ENCODE measurements at places on chromosomes 3 and 15.

DNA sequence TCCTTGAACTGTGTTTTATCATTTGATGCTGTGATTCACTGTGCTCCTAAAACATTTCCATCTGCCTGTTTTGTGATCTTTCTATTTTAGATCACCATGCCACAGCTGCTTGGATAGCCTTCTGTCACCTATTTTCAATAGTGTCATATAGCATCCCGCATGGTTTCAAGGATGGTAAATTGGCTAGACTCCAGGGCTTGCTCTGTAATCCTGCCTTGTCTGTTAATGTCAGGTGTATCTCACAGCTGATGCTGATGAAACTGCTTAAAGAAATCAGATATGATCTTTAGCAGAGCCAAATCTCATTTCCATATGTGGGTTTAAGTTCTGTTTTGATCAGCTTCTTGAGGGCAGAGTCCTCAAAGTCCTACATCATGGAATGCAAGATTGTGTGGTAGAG is 182.2 kb downstream of the UBE2E2 start:
- no peak for DNase-seq

- no peak for DNase-seq
These were observed 4.8 kb downstream of the CX3CR1 start for GRCh38 chr3:39275052-39275451.

DNA sequence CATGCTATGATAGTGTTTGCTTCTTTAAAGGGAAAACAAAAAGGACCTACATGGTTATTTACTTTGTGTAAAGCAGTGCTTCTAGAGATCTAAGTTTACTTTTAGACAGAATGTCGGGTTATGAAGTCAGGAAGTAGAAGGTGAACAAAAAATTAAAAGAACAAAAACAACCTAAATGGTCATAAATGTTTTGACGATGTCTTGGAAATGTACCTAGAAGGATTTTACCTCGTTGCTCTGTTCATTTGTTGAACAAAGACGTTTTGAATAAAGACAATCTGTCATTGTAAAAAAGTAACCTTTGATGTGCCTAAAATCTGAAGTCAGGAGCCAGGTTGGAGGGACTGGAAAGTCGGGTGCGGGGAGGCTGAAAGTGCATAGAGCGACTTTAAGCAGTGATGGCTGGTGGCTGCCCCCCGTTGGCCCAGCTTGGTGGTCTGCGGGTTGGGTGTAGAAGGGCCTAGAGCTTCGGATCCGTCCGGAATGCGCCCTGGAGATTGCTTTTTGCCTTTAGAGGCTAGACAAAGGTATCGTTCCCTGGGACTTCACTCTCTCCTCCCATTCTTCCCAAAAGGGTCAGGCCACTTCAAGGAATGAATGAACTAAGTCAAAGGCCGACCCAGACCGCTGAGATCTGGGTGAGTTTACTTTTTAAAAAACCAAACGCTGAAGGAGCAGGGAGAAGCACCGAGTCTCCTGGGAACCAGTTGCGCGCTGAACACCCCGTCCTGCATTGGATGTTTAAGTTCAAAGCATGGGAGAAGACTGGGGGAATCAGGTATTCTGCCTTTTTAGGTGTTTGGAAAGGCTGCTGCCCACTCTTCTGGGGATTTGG is 2.1 kb downstream of the SOX14 start:
- peak; percentile 16 for DNase-seq

GRCh38 chr3:160928183-160928726 is 172.2 kb downstream of the PPM1L start:
- DNase-seq = no peak

DNA sequence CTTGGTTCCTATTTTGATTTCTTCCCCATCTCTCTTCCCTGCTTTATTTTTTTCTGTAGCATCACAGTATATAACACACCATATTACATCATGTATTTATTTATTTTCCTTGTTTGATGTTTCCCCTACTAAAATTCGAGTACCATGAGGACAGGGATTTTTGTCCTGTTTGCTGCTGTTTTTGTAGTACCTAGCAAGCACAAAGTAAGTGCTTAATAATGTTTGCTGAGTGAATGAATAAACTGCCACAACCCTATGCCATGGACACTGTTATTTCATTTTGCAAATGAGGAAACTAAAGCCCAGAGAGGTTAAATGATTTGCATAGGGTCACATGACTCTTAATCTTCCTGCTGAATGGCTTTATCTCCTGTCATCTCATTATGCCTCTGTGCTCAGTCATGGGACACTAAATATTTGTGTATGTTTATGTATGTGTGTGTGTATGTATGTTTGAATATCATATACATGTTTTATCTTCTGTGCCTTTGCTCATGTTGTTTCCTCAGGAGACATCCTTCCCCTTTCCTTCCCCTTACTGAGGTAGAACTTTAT is 26.1 kb upstream of the MGA start:
- no peak for DNase-seq

- DNase-seq = no peak
These were observed 14.7 kb downstream of the TIMP4 start for GRCh38 chr3:12143949-12144504.

DNA sequence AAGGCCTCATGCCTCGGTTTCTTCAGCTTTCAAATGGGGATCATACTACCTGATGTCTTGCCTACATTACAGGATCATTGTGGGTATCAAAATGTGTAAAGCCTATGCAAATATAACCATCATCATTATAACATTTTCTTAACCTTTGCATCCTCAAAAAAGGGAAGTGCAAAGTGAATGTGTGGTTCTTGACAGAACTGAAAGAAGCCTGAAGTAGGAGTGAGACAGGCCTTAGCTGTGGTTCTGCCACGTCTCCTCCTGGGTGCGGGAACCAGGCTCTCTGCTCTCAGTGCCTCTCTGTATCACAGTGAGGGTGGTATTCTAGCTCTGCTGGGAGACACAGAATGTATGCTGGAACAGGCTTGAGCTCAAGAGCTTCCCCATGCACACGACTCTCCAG is 316.9 kb upstream of the ICE2 start:
- no peak for DNase-seq

Measured in activated T-cell treated with anti-CD3 and anti-CD28 coated beads, Interleukin-2, amount 50 U/mL, for 48 hours (primary cell).